ENCODE measurements at places on chromosomes 1 and 21.

DNA sequence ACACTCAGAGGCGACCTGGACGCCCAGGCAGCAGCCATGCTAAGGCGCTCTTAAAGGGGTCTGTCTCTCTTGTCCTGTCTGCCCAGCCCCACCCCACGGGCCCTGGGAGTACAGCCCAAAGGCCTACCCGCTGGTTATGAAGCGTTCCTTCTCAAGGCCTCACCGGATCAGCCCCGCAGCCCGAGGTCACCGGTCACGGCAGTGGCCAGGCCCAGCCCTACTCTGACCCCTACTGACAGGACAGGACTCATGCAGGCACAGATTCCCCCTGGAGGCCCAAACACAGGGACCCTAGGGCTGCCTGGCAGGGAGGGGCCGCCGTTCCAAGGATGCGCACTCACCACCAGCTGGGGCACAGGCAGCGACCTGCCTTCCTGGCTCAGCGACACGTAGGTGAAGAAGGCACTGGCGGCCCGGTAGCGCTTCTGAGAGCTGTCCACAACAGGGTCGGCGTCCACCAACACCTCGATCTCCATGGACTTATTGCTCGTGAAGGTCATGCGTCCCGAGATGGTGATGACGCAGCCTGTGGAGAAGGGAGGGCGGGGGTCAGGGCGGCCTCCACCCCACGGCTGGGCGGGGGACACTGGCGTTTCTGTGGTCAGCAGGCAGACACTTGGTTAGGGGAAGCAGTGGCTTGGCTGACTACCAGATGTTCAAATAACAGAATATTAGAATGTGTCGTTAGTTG, 20.0 kb upstream of the GPR153 start:
- DNase-seq = no peak

GRCh38 chr1:209434066-209434465, 149.4 kb upstream of the CAMK1G start:
- DNase-seq = no peak

- no peak for DNase-seq
Observed at GRCh38 chr1:109791495-109792043, 27.8 kb upstream of the EPS8L3 start.

DNA sequence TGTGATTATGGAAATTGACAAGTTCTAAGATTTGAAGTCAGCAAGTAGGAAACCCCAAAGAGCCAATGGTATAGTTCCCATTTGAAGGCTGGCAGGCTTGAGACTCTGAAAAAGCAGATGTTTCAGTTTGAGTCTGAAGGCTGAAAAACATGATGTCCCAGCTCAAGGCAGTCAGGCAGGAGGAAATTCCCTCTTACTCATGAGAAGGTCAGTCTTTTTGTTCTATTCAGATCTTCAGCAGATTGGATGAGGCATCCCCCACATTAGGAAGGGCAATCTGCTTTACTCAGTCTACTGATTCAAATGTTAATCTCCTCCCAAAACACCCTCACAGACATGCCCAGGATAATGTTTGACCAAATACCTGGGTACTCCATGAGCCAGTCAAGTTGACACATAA, 372.5 kb upstream of the ST6GALNAC5 start:
- no peak for DNase-seq

- DNase-seq = no peak
Observed at GRCh38 chr1:27513958-27514357, 24.0 kb upstream of the WASF2 start.

DNA sequence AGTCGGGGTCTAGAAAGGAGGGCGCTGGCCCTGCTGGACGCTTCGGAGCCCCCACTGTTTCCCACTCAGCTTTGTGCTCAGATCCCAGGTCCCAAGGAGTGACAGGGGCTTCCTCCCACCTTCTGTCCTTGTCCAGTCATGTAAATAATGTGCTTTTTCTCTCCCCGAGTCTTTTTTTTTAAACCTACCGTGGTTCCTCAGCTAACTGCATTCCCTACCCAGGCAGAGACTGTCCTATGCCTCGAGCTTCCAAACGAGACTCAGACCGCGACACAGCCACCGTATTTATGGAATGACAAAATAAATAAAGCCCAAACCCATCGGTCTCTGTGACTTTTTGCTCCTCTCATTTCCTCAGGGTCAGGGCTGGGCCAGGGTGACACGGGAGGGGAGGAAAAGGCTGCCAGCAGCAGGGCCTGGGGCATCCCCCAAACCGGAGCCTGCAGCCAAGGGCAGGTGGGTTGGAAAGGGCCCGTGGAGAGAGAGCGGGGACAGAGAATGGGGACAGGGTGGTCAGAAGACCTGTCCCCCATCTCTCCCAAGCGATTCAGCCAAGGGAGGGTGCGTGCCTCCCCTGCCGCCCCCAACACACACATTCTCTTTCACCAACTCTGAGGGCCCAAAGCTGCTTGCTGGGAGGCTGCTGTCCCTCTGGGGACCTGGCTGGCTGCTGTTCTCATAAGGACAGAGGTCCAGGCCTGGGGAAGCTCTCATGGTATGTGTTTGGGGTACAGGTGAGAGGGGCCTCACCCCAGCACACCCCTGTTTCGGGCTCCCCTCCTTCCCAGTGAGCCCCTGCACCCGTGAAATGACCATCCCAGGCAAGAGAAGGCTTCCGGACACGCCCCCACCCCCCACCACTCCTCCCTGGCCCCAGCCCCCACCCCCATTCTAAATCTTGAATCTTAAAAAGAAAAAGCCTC, 55.4 kb downstream of the KCNAB2 start:
- DNase-seq = no peak

GRCh38 chr1:196121181-196121580, 487.1 kb downstream of the KCNT2 start:
- DNase-seq = no peak

GRCh38 chr1:107993920-107994319, 28.9 kb upstream of the VAV3 start:
- DNase-seq = no peak

GRCh38 chr1:209880031-209880430, 52.3 kb downstream of the UTP25 start:
- no peak for DNase-seq

GRCh38 chr1:27005166-27005530, 7.5 kb downstream of the TENT5B start:
- no peak for DNase-seq

DNA sequence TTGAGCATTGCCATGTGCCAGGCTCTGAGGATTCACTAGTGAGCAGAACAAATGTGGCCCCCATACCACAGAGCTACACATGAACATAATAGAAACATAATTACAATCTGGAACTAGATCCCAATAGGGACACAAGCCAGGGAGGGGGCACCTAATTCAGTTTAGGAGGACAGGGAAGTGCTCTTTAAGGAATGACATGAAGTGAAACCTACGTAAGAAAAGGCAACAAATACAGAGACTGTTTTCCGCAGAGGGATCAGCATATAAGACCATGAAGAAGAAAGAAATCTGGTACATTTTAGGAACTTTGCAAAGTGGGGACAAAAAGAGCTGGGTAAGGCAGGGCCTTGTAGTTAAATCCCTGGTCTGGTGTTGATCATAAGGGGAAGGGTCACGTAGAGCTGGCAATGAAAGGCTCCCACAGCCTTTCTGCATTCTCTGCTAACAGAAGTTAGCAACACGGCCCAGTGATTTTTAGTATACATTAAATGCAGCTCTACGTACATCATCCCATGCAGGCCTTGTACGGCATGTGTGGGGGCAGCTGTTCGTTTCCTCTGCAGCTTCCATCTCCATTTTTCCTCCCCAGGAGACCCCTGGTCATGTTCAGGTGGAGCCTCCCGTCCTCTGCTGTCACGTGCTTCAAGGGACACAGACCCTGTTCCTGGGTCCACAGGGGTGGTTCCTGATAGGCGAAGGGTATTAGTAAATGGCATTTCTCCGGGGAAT, 26.8 kb upstream of the SLC30A1 start:
- no peak for DNase-seq

DNA sequence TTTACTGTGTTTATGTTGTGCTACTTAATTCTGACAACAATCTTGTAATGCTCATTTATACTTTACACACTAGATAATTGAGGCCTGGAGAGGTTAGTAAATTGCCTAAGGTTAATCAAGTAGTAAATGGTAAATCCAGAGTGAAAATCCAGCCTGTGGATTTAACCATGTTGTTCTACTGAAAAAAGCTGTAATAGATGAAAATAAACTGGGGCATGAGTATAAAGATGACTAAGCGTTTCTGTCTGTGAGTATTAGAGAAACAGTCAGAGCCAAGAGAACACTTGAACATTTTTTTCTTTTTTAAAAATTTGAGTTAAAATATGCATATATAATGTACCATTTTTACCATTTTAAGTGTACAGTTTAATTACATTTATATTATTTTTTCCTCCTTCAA, 47.9 kb upstream of the LEPR start:
- DNase-seq = no peak

DNA sequence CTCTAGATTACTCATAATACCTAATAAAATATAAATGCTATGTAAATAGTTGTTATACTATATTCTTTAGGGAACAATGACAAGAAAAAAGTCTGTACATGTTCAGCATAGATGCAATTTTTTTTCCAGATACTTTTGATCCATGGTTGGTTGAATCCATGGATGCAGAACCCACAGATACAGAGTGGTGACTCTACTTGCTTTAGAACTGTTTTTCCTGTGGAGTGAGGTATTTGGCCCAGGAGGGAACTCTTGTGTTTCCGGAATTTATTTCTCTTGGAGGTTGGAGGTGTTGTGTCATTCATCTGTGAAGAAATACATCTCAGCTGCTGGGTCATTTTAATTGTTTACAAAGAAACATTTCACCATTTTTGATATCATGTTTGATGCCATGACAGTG, 28.7 kb downstream of the TMEM200B start:
- DNase-seq = no peak

DNA sequence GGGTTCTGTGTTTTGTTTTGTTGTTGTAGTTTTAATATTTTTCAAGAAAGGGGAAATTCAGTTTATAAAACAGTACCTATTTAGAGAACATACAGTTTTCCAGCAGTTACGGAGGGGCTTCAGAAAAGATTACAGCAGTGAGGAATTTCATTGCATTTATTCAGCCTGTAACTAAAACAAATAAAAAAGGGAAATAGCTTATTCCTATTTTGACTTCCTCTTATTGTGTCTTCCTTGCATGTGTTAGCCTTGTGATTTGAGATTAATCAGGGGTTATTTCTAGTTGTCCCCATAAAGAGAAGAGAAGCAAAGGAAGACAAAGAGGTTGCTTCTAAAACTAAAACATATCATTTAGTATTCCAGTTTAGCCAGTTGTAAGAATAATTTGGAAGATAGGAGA, 35.0 kb downstream of the CTTNBP2NL start:
- no peak for DNase-seq

GRCh38 chr1:5649795-5650194, 342.4 kb downstream of the NPHP4 start:
- DNase-seq = no peak

DNA sequence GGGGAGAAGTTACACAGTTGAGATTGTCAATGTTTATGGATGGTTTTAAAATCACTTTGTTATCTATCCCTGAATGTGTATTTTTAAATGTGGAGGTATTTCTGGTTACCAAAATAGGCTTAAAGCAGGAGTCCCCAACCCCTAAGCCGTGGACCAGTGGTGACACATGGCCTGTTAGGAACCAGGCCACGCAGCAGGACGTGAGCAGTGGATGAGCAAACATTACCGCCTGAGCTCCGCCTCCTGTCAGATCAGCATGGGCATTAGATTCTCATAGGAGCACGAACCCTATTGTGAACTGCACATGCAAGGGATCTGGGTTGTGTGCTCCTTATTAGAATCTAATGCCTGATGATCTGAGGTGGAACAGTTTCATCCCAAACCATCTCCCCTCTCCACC, 151.6 kb downstream of the GALNT2 start:
- DNase-seq = no peak

- peak; percentile 27 for DNase-seq
Observed at GRCh38 chr1:196148367-196148970, 459.8 kb downstream of the KCNT2 start.

GRCh38 chr1:57605933-57606332, 182.1 kb upstream of the DAB1 start:
- DNase-seq = no peak

- no peak for DNase-seq
Observed at GRCh38 chr1:200971428-200971903, 52.0 kb downstream of the KIF21B start.

- no peak for DNase-seq
Observed at GRCh38 chr21:35427320-35428000, 378.4 kb upstream of the RUNX1 start.

DNA sequence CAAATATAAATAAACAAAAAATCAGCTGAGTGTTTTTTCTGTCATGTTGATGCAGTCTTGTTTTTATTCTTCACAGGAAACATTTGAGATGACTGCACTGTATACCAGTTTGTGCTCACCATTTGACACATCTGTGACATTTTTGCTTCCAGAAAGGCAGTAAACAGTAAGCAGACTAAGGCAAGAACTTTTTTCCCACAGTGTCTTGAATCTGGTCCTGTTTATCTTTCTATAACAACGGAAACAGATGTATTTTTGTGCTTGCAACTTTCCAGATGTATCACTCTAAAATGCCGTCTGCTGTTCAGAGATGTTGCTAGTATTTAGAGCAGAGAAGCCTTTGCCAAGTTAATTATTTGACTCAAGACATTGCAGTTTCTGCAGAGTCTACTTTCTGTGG, 105.5 kb downstream of the ZC3H11B start:
- peak; percentile 8 for DNase-seq

GRCh38 chr1:62726011-62726442, 37.8 kb upstream of the DOCK7 start:
- no peak for DNase-seq

DNA sequence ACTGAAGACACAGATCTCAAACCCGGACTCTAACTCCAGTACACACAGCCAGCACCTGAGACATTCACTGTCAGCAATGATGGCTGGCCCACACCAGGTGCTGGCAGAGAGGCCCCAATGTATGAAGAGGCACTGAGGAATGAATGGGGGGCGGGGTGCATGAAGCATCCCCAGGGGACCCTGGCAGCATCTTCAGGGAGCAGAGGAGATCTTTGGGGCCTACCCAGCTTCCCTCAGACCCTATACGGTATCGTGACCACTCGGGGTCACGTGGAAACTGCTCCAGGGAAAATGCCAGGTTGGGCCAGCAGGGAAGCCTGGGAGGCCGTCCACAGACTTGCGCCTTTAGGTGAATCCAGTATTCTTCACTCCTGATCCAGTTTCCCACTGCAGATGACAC, 84.3 kb downstream of the NPHP4 start:
- DNase-seq = no peak

DNA sequence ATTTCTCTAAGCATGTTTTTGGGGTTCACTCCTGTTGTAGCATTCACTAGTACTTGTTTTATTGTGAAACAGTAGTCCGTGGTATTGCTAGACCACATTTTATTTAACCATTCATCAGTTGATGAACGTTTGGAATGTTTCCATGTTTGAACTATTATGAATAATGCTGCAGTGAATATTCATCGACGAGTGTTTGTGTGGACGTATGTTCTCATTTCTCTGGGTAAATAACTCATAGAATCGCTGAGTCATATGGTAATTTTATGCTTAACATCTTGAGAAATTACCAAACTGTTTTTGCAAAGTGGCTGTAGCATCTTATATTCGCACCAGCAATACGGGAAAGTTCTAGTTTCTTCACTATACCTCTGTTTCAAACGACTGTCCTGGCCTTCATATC, 28.0 kb upstream of the KAZN start:
- no peak for DNase-seq

GRCh38 chr1:47873337-47873736, 123.8 kb downstream of the TRABD2B start:
- DNase-seq = no peak
